ENCODE measurements at places on chromosomes 3 and 15. TPM values are rescaled to one million over a fixed set of nuclear protein-coding genes. Genes with fewer than 3 reads are reported as not detected.

Gene SLC35G2
- 2.7 TPM for total RNA-seq

DNA sequence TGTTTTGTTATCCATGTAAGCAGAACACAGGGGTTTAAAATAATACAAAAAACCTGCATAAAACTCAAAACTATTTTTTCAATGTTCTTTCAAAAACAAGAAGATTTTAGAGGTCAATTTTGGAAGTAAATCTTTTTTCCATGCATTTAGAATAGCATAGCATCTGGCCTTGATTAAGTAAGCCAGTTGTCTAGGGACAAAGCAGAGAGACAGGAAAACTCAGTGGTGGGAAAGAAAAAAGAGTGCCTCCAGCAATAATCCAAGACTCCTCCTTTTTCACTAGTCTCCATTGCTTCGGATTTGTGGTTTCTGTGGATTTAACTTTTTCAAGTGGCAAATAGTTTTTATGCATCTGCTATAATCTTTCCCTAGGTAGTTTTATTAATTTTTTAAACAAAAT lies 88.9 kb downstream of the SUCNR1 start:
- peak; percentile 90 for DNase-seq

DNA sequence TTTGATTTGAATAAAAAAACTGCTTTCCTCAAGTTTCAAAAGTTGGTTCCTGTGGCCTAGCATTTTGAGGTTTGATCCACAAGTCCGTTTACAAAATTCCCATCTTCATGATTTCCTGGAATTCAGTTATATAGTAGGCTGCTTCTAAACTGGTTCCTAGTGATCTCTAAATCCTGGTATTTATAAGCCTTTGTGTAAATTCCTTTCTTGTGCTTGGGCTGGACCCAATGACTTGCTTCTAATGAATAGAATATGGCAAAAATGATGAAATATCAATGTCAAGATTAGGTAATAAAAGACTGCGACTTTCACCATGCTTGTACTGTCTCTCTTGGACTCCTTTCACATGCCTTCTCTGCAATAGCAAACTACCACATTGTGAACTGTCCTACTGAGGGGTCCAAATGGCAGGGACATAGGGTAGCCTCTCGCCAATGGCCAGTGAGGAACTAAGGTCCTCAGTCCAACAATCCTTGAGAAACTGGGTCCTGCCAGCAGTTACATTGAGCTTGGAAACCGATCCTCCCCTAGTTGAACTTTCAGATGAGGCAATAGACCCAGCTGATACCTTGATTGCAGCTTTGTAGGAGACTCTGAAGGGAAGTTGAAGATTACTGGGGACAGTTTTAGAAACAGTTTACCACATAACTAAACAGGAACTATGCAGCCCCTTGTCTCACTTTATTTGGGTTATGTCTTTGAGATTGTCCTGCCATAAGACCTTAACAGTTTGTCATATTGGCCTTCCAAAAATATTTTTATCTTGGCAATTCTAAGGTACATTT lies 303.9 kb upstream of the TBC1D5 start:
- no peak for DNase-seq

DNA sequence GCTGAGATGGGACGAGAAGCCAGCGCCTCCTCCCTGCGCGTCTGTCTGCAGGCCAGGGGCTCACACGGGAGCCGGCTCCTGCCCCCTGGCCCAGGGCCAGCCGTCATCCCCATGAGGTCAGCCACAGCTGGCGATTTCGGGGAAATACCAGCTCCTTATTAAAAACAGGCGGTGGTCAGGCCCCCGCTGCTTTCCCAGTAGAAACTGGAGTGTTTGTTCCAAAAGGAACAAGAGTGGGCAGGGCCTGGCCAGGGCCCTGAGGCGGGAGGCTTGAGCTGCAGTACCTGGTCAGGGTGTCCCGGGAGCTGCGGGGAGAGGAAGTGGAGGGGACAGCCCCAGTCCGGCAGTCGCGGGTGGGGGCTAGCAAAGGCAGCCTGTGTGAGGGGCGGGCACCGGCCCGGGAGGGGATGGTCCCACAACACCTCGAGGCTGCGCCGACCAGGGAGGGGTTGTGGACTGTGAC lies 17.8 kb downstream of the MYL3 start:
- peak; percentile 82 for DNase-seq

Gene VWA5B2
- total RNA-seq = 0.04 TPM

DNA sequence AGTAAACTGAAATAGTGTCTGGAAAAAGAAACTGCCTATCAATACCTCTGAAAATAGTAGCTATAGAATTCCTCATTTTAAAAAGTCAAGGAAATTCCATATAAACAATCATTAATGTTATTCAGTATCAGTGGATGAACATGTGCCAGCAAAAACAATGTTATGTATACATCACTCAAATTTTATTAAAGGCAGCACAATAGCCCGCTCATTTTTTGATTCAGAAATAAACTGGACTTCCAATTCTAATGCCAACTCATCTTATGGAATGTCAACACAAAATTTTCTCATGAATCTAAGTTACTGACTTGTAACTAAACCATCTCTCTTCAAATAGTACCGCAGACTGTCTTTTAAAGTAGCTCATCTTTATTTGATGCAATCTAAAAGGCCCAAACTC lies 19.0 kb downstream of the THBS1 start:
- no peak for DNase-seq

DNA sequence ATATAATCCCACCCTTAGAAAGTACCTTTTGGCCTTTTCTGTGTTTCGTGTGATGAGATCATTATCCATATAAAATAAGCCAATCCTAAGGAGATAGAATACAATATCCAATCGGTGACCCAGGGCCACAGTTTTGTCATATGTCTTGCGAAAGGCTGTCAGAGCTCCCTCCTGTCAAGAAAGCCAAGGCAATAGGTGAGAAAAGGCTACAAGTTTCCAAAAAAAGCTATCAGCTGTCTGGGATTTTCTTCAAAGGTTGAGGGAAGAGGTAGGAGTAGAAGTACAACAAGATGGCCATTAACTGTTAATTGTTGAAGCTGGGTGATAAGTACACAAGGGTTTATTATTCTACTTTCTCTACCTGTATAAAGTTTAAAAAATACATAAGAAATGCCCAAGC lies 4.0 kb downstream of the PSMD6 start:
- no peak for DNase-seq

Gene WDR5B
- total RNA-seq = 7.6 TPM

- no peak for DNase-seq
These were observed 73.1 kb upstream of the LRTM1 start for GRCh38 chr3:55000953-55001352.

DNA sequence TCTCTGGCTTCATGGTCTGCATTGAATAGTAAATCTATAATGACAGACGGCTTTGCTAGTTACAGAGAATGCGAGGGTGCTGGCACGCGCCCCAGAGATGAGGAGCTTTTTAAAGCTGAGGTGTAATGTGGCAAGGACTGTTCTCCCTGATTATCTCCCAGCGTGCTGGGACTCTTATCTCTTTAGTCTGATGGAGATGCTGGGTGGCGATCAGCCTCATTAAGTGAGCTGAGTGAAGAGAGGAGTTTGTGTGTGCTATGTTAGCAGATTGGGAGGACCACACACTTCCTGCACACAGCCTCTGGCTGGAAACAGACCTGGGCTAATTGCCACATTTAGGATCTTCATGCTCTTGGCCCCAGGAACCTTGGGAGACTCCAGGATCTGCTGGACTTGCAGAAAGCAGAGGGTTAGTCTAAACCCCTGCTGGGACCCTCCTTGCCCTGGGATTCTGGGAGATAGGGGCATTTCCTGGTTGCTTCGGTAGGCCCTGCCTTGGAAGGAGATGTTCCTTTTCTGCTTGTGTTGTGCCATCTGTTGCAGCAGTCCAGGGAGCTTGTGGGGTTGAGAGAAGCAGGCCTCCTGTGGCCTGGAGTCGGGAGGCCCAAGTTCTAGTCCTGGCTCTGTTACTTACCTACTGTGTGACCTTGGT lies 15.0 kb downstream of the PDIA5 start:
- DNase-seq = peak; percentile 71

Gene TLE3
- 18.6 TPM for total RNA-seq

- DNase-seq = no peak
These were observed 92.0 kb upstream of the GBE1 start for GRCh38 chr3:81853431-81853830.

Gene RTP1
- total RNA-seq = 0.04 TPM

GRCh38 chr15:92989470-92989869 lies 89.3 kb downstream of the CHD2 start:
- no peak for DNase-seq

Gene GRIP2
- 14.9 TPM for total RNA-seq
